Memory B cell (primary cell): ENCODE measurements at places on chromosomes 16 and 17.

- H3K27me3 ChIP-seq = peaks cover 10% of the 10 kb centered on the region
- no peaks in the 10 kb centered on the region for H3K36me3 ChIP-seq
- H3K27ac ChIP-seq = no peak overlapping the region
- no peak for DNase-seq
- peaks cover 17% of the 10 kb centered on the region for H3K4me1 ChIP-seq
Measured at GRCh38 chr17:83103200-83103942, 24.0 kb downstream of the METRNL start.

- peaks cover 7% of the 10 kb centered on the region for H3K4me1 ChIP-seq
- H3K27me3 ChIP-seq = no peaks in the 10 kb centered on the region
- no peak for DNase-seq
- H3K4me3 ChIP-seq = no peak overlapping the region
- peaks cover 23% of the 10 kb centered on the region for H3K36me3 ChIP-seq
- H3K27ac ChIP-seq = no peak overlapping the region
Measured at GRCh38 chr17:67353929-67354574, 12.3 kb downstream of the PSMD12 start.

DNA sequence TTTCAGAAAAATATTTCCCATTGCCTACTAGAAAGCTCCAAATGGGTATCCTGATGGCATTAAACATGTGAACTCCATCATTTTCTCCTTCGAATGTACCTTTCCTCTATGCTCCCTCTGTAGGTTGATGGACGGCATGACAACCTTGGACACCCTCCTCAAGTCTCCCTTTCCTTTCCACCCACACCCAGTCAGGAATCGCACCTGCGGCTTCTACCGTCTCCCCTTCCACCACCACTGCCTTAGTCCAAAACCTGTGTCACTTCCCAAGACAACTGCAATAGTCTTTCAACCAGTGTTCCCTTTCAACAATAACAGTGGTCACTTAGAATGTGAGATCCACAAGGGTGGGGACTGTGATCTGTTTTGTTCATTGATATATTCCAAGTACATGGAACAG is 233.1 kb upstream of the AXIN2 start:
- peaks cover 4% of the 10 kb centered on the region for H3K27me3 ChIP-seq
- H3K36me3 ChIP-seq = no peaks in the 10 kb centered on the region
- H3K4me3 ChIP-seq = no peak overlapping the region
- DNase-seq = no peak

GRCh38 chr17:57997085-57997809 is 9.2 kb upstream of the VEZF1 start:
- no peak overlapping the region for H3K4me3 ChIP-seq
- H3K27me3 ChIP-seq = no peaks in the 10 kb centered on the region
- no peak for DNase-seq
- H3K27ac ChIP-seq = no peak overlapping the region
- peaks cover 24% of the 10 kb centered on the region for H3K4me1 ChIP-seq

DNA sequence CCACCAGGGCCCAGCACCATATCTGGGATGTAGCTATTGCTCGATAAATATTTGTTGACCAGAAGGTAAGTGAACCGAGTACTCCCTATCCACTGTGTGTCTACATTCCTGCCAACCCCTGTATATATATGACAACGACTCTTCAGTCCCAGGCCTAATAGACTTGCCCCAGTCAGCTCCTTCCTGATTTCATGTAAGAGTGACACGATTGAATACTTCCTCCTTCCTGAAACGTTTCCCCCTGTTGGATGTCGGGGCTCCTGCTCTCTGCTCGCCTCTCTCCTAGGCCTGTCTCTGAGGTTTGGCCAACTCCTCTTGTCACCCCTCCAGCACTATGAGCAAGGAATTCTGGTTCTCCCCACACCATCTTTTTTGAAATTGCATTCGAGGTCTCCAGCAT is 178.9 kb downstream of the PRKCA start:
- no peak overlapping the region for H3K4me3 ChIP-seq
- no peaks in the 10 kb centered on the region for H3K36me3 ChIP-seq
- no peaks in the 10 kb centered on the region for H3K4me1 ChIP-seq
- H3K27me3 ChIP-seq = peaks cover 7% of the 10 kb centered on the region
- no peak for DNase-seq
- no peak overlapping the region for H3K27ac ChIP-seq

- H3K4me1 ChIP-seq = peaks cover 3% of the 10 kb centered on the region
- H3K27me3 ChIP-seq = peaks cover 11% of the 10 kb centered on the region
- H3K27ac ChIP-seq = no peak overlapping the region
- H3K36me3 ChIP-seq = peaks cover 5% of the 10 kb centered on the region
- no peak overlapping the region for H3K4me3 ChIP-seq
Measured at GRCh38 chr16:51149721-51150164, 1.3 kb downstream of the SALL1 start.

GRCh38 chr16:11674818-11675560 is 6.7 kb downstream of the SNN start:
- no peak for DNase-seq
- H3K27ac ChIP-seq = no peak overlapping the region
- H3K4me1 ChIP-seq = peaks cover 80% of the 10 kb centered on the region
- peak overlapping the region; percentile 58 for H3K4me3 ChIP-seq
- H3K36me3 ChIP-seq = peaks cover 17% of the 10 kb centered on the region
- no peaks in the 10 kb centered on the region for H3K27me3 ChIP-seq

GRCh38 chr16:65384441-65384840 is 262.6 kb upstream of the CDH11 start:
- H3K27ac ChIP-seq = no peak overlapping the region
- H3K4me3 ChIP-seq = no peak overlapping the region
- no peaks in the 10 kb centered on the region for H3K4me1 ChIP-seq

DNA sequence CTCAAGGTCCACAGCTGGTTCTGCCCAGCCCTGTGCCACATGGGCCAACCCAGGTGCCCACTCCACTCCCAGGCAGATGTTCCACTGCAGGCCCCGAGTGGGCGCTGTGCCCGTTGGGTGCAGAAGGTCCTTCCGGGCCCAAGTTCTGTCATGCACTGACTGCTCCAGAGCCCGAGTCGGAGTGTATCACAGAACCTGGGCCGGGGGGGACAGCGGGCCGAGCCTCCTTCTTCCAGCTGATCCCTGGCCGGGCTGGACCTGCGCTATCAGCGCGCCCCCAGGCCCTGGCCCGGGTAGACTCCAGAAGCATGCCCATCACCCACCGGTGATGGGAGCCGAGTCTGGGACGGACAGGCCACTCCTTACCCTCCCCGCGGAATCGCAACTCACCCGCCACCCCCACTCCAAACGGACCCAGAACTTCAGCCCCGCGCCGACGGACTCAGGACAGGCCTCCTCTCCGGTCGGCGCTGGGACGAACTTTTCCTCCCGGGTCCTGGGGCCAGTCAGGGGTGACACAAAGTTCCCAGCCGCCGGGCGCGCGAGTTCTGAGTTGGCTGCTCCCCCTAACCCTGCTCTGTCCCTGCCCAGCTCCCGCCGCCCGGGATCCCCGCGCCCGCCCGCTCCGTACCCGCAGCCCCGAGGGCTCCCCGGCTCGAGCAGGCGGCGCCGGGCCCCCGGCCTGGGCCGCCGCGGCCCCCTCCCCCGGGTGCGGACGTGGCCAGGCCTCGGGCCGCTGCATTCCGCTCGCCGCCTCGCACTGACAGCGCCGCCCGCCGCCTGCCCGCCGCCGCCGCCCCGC is at the start of gene COPZ2:
TSS of gene COPZ2 (minus strand) at position 762 of the 802 bp plus-strand sequence. CDS start at position 742, 20 bp downstream.
- H3K27me3 ChIP-seq = peaks cover 6% of the 10 kb centered on the region
- peaks cover 8% of the 10 kb centered on the region for H3K4me1 ChIP-seq
- no peaks in the 10 kb centered on the region for H3K36me3 ChIP-seq
- H3K27ac ChIP-seq = peak within 1 kb of the TSS; percentile 62

DNA sequence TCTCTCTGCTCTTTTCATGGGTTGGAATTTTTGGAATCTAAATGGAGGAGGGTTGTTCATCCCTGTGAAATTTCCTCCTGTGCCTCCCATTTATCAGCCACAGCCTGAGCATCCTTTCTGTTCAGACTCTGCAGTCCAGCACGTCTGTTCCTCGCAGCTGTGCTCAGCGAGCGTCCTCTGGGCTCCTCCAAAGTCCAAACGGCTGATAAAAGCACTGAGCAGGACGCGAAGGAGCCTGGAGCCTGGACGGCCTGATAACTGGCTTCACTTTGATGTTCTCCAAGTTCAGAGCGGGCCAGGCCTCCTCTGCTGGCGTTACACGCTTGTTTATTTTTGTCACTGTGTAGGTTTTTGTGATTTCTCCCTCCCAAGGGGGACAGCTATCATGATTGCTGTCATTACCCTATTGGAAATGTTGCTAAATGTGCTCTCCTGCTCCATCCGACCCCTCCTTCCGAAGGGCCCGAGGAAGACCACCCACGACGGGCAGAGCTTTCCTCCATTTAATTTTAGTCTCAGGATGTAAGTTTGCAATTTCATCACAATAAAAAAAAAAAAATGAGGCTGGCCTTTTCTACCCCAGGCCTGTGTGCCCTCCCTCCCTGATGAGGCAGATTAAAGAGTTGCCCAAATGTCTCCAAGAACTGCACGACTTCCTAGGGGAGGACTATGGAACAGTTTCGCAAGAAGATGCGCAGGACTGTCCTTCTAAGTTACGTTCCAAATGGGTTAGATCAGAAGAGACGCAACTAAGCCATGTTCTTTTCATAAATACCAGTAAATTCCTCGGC is 290.5 kb upstream of the FOXF1 start:
- H3K27me3 ChIP-seq = peaks cover 16% of the 10 kb centered on the region
- H3K36me3 ChIP-seq = no peaks in the 10 kb centered on the region
- no peak for DNase-seq

DNA sequence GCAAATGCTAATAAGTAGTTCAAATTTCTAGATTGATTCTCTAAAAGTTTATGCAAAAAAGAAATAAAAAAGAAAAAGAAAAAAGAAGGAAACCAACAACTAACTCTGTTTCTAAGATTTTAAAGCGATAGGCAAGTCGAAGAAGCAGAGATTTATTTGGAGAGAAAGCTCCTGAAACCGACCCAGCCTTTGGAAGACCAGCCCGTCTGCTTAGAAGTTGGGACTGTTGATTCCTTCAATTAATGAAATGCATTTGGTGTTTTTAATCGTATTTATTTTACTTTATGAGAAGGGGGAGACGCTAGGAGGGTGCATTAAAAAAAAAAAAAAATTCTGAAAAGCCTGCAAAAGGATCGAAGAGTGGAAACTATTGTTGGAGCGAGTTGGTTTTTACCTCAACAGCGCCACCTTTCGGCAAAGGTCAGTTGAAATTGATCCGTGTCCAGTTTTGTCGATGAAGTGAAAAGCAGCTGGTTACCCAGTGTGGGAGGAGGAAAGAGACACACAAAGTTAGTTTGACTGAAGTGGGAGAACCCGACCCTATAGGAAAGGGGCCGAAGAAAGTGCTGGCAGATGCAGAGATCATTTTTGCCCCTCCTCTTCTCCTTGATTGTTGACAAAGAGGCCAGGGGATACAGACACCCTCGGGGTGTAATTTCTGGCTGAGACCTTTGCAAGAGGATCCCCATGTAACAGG is 1.5 kb upstream of the MAF start:
- H3K36me3 ChIP-seq = no peaks in the 10 kb centered on the region
- no peak overlapping the region for H3K27ac ChIP-seq
- DNase-seq = peak; percentile 64
- peaks cover 16% of the 10 kb centered on the region for H3K4me1 ChIP-seq

DNA sequence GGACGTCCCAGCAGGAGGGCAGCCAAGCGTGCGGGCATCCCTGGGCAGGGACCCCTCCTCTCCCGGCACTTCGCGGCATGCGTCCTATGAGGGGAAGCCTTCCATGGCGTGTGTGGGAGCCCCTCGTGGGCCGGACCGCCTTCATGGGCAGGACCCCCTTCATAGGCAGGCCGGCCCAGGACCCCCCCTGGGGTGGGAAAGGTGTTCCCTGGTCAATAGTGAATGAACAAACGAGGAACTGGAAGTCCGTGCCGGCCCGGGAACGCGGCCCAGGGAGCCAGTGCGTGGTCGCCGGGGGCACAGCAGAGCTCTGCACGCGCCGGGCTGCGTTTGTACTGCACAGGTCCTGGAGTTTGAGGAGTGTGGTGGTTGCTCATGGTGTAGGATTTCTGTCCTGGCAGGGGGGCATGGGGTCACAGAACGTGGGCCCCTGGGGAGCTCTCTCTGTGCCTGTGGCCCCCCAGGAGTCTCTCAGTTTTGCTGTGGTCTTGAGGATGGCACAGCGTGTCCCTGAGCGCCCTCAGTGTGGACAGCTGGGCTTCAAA is 13.9 kb downstream of the BAIAP2 start:
- no peaks in the 10 kb centered on the region for H3K36me3 ChIP-seq
- H3K4me3 ChIP-seq = peak overlapping the region; percentile 79
- H3K27ac ChIP-seq = no peak overlapping the region
- H3K27me3 ChIP-seq = peaks cover 25% of the 10 kb centered on the region

DNA sequence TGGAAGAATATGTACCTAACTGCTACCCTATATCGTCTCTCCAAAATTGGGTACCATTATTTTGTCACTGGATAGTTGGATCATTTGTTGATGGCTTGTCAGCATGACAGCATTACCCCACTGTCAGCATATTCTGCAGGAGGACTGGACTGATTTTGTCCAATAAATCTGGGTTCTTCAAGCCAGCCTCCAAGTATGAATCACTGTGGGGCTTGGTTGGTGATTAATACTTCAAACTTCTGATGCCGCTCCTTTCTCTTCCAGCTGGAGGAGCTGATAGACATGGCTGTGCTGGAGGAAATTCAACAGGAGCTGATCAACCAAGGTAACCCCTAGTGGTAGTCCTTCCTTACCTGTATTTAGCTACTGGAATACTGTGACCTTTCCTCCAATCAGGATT is 2.5 kb downstream of the RPAIN start:
- peaks cover 14% of the 10 kb centered on the region for H3K36me3 ChIP-seq
- H3K4me1 ChIP-seq = peaks cover 18% of the 10 kb centered on the region
- peak overlapping the region; percentile 24 for H3K27ac ChIP-seq
- DNase-seq = no peak
- H3K27me3 ChIP-seq = no peaks in the 10 kb centered on the region

DNA sequence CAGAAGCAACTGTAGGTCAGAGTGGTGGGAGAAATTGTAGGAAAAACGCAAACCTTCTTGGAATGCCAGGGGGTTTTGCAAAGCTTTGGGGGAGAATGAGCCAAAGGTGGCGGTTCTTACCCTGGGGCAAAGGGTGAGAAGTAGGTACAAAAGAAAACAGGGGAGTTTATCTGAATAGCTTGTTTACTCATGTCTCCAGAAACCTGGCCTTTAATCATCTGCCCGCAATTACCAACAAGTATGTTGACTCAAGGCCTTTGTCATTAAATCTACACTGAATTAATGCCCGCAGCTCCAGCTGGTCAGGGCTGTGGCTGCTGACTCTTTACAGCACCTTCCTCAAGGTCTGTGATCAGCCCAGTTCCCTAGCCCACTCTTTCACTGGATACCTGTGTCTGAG is 320.1 kb downstream of the CBLN1 start:
- H3K27me3 ChIP-seq = peaks cover 2% of the 10 kb centered on the region
- no peak overlapping the region for H3K4me3 ChIP-seq
- no peaks in the 10 kb centered on the region for H3K36me3 ChIP-seq
- H3K27ac ChIP-seq = no peak overlapping the region
- no peaks in the 10 kb centered on the region for H3K4me1 ChIP-seq

GRCh38 chr16:49282690-49283375 is 1.2 kb upstream of the CBLN1 start:
- no peak overlapping the region for H3K27ac ChIP-seq
- H3K36me3 ChIP-seq = peaks cover 3% of the 10 kb centered on the region
- H3K27me3 ChIP-seq = peaks cover 17% of the 10 kb centered on the region
- peaks cover 5% of the 10 kb centered on the region for H3K4me1 ChIP-seq
